ENCODE measurements at places on chromosomes 11 and 22. TPM values are rescaled to one million over a fixed set of nuclear protein-coding genes. Genes with fewer than 3 reads are reported as not detected.

Gene TSGA10IP
- not detected for total RNA-seq

Gene SIK3
- total RNA-seq = 27.3 TPM

Gene USP2
- 2.4 TPM for total RNA-seq

Gene OR52N4
- total RNA-seq = not detected

Gene SHISAL1
- 20.8 TPM for total RNA-seq

Gene RASL10A
- total RNA-seq = 2.0 TPM

Gene ALDH3B2
- not detected for total RNA-seq

Gene DEPDC7
- total RNA-seq = 1.6 TPM

Gene APOBEC3C
- not detected for total RNA-seq

Gene SORL1
- 42.8 TPM for total RNA-seq

Gene MUC5AC
- total RNA-seq = not detected

Gene CHEK1
- total RNA-seq = 13.5 TPM

Gene ZNF214
- 15.9 TPM for total RNA-seq

Gene TRIM29
- not detected for total RNA-seq

Gene IFITM5
- not detected for total RNA-seq

Gene HTR3A
- total RNA-seq = 1.2 TPM

Gene PKP3
- not detected for total RNA-seq

Gene SLC6A5
- not detected for total RNA-seq
